ENCODE measurements at places on chromosomes 3 and 15.

DNA sequence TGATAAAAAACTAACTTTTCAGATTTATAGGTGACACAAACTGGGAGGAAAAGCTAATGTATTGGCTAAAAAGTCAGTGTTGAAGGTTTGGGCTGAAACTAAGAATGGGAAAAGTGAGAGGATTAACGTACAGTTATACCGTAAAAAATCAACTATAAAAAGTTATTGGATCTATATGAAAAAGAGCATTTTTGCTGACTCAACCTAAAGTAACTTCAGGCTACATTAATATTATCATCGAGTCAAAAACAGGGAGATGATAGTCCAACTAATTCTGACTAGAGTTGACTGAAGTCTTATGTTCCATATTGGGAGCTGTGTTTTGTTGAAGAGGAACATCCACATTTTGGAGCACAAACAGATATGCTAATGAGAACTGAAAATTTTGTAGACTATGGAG lies 19.9 kb downstream of the ZNF654 start:
- no peak for DNase-seq

GRCh38 chr3:36904641-36905040 lies 40.2 kb downstream of the TRANK1 start:
- DNase-seq: no peak

- no peak for DNase-seq
Measured at GRCh38 chr15:91769894-91770293, 83.6 kb upstream of the SLCO3A1 start.

DNA sequence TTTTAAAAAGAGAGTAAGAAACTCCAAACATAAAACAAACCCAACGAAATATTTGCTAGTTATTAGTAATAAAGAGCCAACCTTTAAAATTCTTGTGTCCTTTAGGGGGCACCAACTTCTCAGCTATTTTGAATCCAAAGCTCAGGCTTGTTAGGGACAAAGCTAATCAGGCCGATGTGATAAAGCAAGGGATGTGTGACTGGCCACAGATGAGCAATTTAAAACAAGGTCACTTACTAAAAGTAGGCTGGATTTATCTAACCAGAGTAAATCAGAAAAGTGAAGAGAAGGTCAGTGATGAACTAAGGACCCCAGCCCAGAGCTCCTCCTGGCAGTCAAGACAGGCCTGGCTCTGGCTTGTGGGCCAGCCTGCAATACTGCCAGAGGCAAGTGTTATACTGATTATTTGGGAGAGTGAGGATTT lies 108.5 kb downstream of the CYP19A1 start:
- DNase-seq: no peak

- DNase-seq: no peak
Measured at GRCh38 chr3:16174976-16175901, 759 bp downstream of the GALNT15 start.

GRCh38 chr3:45826908-45827307 lies 15.0 kb downstream of the LZTFL1 start:
- DNase-seq: no peak

DNA sequence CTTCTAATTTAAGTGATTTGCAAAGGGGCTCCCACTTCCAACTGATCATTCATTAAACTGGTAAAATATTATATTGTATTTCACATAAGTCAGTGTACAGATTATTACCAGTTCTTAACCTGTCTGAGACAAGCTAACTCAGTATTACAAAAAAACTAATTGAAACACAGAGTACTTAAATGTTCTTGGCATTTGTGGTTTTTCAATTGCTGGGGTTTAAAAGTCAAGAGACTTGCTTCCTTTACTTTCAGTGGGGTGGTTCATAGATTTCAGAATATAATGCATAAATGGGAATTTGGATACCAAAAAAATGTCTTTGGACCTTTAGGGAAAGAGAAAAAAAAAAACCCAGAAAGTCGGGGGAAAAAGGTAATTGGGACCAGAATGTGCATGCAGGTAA lies 85.0 kb downstream of the ATP10A start:
- DNase-seq: no peak

GRCh38 chr3:46095307-46095706 lies 68.0 kb upstream of the XCR1 start:
- no peak for DNase-seq

DNA sequence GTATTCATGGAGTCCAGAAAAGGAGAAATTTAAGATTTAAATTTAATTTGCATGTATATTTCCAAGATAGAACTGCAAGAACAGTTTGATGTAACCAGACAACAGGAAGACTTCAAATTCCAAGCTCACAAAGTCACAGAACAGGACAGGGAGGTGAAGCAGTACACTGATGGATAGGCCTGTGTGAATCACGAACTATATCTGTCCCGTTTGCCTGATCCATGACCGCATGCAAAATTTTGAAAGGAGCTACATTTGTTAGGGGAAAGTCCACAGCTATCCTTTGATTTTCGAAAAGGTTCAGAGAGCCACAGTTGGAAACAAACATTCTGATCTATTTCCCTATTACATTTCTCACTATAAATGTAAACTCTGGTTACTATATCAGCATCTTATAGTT lies 79.5 kb upstream of the SLC12A8 start:
- DNase-seq: no peak

DNA sequence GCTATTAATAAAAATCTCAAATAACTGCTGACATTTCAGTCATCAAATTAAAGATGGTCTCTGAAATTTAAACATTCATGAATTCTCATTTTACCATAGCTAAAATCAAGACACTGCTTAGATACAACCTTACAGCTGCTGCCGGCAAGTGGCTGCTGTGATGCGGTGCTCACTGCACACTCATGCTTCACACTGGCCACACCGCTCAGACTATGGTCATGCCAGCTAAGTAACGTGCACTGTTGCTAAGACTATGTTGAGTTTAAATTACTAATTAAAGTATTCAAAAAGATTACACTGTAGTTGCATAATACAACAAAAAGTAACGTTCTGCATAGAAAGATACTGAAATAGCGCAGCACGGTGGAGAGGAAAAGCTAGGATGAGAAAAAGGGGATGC lies 12.1 kb downstream of the ATP13A3 start:
- DNase-seq: no peak

- peak; percentile 26 for DNase-seq
Measured at GRCh38 chr15:90221246-90221900, 12.4 kb downstream of the CIB1 start.

DNA sequence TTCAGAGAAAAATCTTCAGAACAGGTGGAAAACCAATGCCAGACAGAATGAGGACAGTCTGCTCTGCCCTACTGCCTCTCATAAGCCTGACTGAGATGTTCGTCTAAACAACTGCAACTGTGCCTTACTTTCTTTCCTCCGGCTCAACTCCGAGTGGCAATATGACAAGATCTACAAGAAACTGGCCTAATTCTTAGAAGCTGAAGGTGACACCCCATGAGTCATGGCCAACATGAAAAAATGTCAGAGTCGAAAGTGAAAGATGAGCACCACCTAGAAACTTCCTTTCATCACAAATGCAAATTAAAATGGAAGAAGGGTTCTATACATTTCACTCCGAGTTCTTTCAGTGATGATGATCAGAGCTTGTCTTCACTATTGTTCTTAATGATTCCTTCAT lies 12.9 kb downstream of the PCYT1A start:
- DNase-seq: no peak

DNA sequence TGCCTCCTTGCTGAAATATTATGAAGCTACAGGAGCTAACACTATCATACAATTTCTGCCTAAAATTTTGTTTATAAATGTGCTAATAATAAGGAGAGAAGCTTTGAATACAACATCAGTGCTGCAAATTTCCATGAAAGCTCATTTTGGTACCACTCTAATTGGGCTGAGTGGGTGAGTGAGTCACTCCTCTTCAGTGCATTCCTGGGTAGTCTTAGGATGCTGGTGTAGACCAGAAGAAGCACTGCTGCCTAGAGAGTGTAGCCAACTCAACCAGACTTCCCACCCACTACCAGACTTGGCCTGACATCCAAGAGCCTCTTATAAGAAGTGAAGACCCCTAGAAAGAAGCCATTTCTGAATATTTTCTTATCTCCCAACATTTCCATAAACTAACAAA lies 32.5 kb upstream of the CCDC54 start:
- no peak for DNase-seq

DNA sequence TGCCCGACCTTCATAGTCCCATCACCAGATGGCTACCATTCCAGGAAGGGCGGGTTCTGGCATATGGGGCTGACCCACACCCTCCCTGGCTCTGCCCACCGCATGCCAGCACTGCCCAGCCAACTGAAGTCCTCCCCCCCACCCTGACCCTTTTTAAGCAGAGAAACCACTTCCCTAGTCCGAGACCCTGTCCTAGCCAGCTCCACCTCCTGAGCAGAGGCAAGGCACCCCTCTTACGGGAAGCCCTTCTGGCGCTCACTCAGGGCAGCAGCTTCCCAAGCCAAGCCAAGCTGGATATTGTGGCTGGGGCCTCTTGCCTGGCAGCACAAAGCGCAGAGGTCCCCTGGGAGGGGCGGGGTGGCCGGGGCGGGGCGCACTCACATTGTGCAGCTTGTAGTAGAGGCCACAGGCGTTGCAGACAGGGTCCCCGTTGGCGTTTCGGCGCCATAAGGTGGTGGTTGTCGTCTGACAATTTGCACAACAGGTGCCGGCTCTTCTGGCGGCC lies 11.5 kb downstream of the GATA2 start:
- no peak for DNase-seq

- no peak for DNase-seq
Measured at GRCh38 chr15:77346245-77347036, 73.5 kb downstream of the PEAK1 start.

DNA sequence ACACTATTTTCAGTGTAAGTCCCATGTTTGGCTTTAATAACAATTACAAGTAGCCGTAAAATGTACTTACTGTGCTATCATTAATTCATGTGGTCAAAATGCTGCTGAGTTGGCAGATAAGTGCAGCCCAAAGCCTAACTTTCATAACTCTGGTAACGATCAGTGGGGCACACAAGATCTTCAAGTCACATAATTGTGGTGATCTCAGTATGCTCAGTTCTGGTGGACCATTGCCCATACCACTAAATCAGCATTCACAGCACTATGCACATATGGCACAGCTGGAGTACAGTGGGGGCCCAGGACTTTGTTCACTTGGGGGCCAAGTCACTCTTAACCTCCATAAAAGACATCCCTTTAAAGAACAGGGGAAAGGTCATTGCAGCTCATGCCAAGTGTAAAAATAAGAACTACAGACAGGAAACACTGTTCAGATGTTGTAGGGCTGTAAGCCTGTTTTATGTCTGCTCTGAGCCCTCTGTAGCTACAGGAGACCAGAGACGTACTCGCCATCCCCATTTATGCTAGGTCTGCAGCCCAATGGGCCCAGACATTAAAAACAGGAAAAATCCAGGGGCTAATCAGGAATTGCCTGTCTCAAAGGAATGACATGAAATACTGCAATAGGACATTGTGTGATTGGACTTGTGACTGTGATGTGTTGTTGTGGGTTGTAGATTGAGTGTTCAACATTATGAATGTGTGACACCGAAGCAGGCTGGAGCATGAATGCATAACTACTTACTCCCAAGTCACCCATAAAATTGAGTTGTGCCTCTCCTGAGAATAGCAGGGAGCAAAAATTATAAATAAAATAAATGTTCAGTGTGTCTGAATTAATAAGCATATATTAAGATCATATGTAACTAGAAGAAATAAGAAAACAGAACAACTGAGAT lies 282.5 kb upstream of the EPHA3 start:
- DNase-seq: no peak

DNA sequence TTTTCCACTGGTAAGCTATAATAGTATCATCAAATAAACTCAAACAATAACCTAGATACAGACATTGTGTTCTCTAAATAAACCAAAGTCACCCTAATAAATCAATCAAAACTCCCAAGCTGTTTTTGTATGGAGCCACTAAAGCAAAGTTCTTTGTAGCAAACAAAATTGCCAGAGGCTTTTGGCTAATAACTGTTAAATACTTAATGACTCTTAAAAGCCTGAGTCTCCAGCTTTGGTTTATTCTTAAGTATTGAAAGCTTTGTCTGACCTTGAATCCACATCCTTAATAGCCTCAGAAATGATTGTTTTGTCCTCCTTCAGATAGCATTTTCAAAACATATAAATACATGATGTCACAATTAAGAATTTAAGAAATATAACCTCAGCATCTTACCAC lies 725.3 kb downstream of the SI start:
- DNase-seq: no peak

DNA sequence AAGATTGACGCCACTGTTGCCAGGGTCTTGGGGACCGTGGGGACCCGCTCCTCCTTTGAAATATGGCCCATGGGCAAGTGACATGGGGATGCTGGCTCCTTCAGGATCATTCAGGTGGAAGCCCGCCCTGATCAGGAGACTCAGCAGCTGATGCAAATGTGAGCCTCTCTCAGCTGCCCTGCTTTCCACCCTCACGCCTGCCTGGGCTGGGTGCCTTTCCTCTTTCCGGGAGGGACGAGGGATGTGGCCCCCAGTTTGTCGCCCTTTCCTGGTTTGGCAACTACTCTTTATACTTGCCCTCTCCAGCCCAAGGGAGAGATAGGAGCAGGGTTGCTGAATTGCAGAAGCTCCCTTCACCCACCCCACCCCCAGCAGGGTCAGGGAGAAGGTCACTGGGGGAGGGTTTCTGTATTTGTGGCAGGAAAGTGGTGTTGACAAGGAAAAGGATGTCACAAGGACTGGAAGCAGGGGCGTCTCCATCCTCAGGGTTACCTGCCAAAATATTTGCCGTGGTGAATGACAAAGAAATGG lies 21.8 kb downstream of the DNASE1L3 start:
- no peak for DNase-seq

DNA sequence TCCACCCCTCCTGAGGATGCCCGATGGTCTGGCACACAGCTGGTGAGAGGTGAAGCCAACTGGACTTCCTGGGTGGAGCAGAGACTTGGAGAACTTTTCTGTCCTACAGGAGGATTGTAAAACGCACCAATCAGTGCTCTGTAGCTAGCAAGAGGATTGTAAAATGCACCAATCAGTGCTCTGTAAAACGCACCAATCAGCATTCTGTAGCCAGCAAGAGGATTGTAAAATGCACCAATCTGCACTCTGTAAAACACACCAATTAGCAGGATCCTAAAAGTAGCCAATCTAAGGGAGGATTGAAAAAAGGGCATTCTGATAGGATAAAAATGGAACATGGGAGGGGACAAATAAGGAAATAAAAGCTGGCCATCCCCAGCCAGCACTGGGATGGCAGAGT lies 150.2 kb downstream of the CHSY1 start:
- DNase-seq: no peak

- DNase-seq: no peak
Measured at GRCh38 chr15:89054873-89055272, 33.4 kb upstream of the ABHD2 start.

GRCh38 chr15:40942878-40943277 lies 10.4 kb upstream of the CHAC1 start:
- DNase-seq: no peak

GRCh38 chr3:181913254-181913653 lies 201.5 kb downstream of the SOX2 start:
- DNase-seq: no peak

DNA sequence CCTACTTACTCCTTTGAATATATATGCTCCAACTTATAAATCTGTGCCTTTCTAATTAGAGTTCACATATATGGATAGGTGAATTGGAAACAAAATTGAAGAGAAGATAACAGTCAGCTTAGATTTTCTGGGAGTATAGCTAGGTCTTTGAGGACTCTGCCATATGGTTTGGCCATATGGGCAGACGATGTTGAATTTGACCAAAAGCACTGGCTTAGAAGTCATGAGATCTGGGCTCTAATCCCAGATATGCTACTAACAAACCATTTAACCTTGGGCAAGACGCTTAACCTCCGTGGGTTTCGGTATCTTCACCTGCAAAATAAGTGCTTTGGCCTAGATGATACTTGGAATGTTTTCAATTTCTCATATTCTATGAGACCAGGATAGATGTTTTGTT lies 154.1 kb downstream of the LSAMP start:
- no peak for DNase-seq
